ENCODE measurements at places on chromosomes 12 and 14. TPM values are rescaled to one million over a fixed set of nuclear protein-coding genes. Genes with fewer than 3 reads are reported as not detected.

Gene CMKLR1
- total RNA-seq: not detected

Gene PTPN6
- 0.39 TPM for total RNA-seq

Gene MIP
- 0.15 TPM for total RNA-seq

Gene ASCL1
- not detected for total RNA-seq

Gene ACOT4
- total RNA-seq: not detected

Gene DTX1
- total RNA-seq: not detected

Gene SPRYD3
- total RNA-seq: 15.4 TPM

Gene TDP1
- 28.0 TPM for total RNA-seq

Gene FCF1
- 67.1 TPM for total RNA-seq

Gene GPR162
- total RNA-seq: 2.1 TPM

Gene SLC39A5
- not detected for total RNA-seq

Gene KRT82
- not detected for total RNA-seq

Gene PARPBP
- total RNA-seq: 22.3 TPM

Gene SLC6A13
- total RNA-seq: not detected
